ENCODE measurements at places on chromosomes 3 and 15.

DNA sequence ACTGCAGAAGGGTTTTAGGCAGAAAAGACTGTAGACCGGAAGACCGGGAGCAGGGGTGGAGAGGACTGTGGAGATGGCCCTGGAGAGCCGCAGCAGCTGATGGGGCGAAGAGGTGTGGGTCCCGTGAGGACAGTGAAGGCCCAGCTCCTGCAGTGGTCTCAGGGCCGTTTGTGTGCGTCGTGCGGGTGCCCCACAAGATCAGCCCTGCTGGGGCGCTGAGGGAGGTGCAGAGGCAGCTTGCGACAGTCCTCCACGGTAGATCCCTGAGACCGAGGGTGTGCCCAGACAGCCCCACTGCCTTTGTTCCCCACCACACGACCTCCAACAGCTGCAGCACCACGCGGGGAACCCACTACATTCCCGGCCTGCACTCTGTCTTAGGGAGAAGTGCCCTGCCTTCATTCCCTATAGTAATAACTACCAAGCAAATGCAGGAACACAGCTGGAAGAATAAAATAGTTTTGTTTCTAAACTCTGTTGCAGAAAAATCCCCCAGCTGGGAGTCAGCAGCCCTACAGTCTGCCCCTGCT is 19.0 kb upstream of the CRABP1 start:
- DNase-seq = no peak

GRCh38 chr3:57154470-57155309 is 10.5 kb downstream of the IL17RD start:
- DNase-seq = no peak

- no peak for DNase-seq
Observed at GRCh38 chr3:852033-852432, 240.8 kb upstream of the CNTN6 start.

GRCh38 chr3:110783541-110783940 is 288.1 kb upstream of the NECTIN3 start:
- DNase-seq = no peak

GRCh38 chr3:72458375-72458774 is 389.9 kb downstream of the SHQ1 start:
- no peak for DNase-seq

DNA sequence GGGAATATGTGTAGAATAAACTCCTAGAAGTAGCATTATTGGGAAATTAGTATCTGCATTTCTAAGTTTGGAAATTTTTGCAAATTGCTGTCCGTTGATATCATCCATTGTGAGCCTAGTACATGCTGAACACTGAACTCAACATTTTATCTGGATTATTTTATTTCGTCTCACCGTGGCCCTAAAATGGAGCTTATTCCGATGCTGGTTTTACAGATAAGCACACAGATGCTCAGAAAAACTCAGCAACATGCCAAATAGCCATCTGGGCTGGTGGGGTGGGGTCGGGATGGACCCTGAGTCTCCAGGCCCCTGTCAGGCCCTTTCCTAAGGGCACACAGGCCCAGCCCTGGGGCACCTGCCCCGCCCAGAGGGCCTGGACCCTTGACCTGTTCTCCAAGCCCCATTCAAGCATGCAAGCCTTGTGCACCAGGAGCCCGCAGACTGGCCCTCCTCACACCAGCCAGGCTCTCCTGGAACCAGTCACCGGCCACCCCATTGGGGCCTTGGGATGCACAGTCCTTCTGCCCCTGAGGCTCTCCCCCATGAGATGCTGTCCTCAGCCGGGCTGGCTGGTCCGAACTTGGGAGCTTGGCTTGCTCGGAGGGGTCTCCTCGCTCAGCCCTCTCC is 20.7 kb upstream of the KLF13 start:
- DNase-seq = no peak

DNA sequence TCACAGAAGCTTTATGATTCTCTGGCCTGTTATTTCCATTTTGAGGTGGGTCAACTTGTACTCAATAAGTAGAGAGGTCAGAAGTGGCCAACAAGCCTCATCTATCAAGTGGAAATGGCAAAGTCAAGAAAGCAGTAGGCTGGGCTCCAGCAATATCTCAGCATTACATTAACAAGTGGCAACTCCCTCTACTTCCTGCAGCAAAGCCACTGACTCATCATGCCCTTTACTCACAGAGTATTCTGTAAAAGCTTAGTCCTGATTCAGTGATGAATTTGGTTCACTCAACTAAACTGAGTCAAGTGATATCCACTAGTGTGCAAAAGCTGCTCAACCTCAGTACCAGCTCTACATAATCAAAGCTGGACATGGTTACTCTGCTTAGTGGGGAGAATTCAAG is 954.6 kb downstream of the EPHA3 start:
- DNase-seq = no peak

DNA sequence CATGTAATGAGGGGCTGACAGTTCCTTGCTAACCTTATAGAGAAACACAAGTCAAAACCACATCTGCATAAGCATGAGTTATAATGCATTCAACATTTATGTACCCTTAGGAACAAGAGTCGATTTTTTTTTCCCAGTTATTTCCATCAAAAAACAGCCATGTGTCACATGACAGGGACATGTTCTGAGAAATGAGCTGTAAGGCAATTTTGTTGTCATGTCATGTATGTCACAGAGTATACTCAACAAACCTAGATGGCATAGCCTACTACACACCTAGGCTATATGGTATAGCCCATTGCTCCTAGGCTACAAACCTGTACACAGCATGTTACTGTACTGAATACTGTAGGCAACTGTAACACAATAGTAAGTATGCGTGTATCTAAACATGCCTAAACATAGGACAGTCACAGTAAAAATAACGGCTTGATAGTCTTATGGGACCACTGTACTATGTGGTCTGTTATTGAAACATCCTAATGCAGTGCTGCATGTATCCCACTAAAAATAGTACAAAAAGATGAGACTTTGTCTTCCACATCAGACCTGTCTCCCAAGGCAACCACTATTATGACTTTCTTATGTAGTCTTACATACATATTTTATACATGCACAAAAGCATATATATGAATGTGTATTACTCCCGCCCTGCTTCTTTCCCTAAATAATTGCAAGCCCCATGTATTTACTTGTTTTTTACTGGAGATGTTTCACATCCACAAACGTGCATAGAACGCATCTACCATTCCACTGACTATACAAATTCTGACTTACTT is 34.9 kb downstream of the LINS1 start:
- DNase-seq = no peak

DNA sequence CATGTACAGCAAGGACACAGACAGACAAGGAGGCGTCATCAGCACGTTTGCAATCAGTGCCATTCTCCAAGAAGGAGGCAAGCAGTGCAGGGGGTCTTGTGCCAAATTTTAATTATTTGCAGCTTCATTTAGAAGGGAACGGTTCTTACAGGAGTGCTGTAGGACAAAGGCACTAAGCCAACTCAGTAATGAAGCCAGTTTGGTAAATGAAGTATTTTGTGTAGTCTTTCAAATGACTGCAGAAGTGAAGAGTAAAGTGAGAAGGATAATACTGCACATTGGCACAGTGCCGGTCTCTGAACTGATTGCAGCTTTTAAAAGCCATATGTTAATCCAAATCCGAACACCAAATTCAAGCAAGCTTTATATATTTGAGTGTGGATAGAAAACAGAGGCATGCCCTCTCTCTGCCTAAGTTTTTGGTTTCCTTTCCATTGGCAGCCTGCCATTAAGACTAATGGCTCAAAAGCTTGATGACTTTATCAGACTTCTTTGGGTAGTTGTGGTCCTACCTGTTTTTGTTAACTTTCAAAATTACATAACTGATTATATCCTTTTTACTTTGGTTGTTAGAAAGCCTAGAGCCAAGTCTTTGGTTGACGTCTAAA is 101.3 kb downstream of the SENP2 start:
- no peak for DNase-seq

DNA sequence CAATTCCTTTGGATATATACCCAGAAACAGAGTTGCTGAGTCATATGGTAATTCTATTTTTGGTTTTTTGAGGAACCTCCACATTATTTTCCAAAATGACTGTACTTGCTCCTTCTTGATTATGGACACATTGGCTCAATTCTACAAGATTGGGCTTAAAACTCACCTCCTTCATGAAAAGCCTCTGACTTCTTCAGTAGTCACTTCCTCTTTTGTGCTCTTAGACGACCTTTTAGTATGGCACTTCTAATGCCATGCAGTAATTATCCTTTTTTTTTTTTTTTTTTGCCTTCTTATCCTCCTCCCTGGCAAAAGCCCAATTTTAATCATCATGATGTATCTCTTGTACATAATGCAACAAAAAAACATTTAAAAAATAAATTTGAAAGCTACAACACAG is 33.0 kb upstream of the ABHD17C start:
- DNase-seq = no peak

DNA sequence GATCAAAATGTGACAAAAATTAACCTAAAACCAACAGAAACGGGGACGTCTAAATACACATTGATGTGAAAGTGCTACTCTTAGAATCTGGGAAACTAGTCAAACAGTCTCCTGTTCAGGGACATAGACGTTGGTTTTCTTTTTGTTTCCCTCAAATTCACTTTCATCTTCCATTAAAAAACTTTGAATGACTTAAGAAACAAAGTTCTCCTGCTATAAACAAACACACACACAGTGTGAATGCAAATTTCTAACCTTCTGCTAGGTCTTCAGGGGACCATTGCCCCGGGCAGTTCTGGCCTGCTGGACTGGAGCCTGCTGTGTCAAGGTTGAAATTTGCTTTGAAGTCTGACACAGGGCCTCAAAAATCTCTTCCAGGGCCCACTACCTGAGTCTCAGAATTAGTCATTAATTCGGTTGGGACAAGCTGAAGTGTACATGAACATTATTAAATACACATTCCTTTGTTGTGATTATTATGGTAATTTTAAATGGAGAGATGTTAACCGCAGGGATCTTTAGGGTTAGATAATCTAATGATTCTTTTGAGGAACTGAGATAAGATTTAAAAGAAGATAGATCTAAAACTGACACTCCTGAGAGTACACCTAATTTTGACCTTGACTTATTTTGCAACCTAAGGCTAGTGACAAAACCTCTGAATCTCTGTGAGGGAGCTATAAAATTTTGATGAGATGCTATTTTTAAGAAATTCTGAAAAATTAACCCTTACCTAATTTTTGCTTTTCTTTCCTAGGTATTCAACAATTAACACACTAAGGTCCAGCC is 1260.4 kb downstream of the ROBO1 start:
- DNase-seq = no peak

DNA sequence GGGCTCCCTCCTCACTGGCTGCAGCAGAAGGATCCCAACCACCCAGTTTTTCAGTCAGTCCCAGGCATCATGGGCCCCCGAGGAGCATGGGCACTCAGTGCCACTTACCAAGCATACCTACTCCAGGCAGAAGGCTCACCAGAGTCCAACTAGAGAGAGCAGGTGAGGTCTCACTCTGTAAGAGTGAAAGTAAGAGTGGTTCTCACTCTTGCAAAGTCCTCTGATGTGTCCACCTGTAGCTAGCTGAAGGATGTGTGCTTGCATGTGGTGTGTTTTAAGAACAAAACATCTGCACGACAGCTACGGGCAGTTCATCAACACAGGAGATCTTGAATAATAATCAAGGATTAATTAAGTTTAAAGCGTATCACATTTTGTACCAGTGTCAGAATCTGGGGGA is 49.7 kb downstream of the CCK start:
- no peak for DNase-seq

Data from stimulated activated naive B cell treated with anti-CD40 and anti-IgM and Interleukin-4, amounts not matched to agents 10 μg/mL and 1 μg/mL and 100 μg/mL, for 72 hours (primary cell).